Osteocyte (in vitro differentiated cells): ENCODE measurements at places on chromosomes 4 and X. TPM values are rescaled to one million over a fixed set of nuclear protein-coding genes. Genes with fewer than 3 reads are reported as not detected.
A peak's percentile ranks its signal among the peaks of the same experiment; 100 is the strongest.

Gene ZNF711
- total RNA-seq = 8.8 and 8.9 TPM in 2 replicates

Gene TRIM75
- total RNA-seq = not detected in 2 replicates

Gene MID1
- total RNA-seq = 10.2 and 12.7 TPM in 2 replicates

Gene F11
- not detected in 2 replicates for total RNA-seq

Gene HERC3
- 15.4 and 16.0 TPM in 2 replicates for total RNA-seq

Gene ZCCHC12
- total RNA-seq = 0.16 TPM in 1 of 2 replicates, not detected in the other

Gene FAM156A
- total RNA-seq = 23.9 and 27.4 TPM in 2 replicates

Gene CT45A2
- total RNA-seq = not detected in 2 replicates

Gene NIPAL1
- 0.13 and 0.42 TPM in 2 replicates for total RNA-seq

GRCh38 chr4:151753056-151753455 is 7.8 kb downstream of the GATB start:
- DNase-seq = no peak
- H3K27me3 ChIP-seq = no peaks in the 10 kb centered on the region
- H3K4me3 ChIP-seq = no peak overlapping the region
- peaks cover 23% of the 10 kb centered on the region for H3K36me3 ChIP-seq
- no peaks in the 10 kb centered on the region for H3K4me1 ChIP-seq

- peak overlapping the region; percentile 83 for H3K4me3 ChIP-seq
- H3K36me3 ChIP-seq = no peaks in the 10 kb centered on the region
- no peaks in the 10 kb centered on the region for H3K27me3 ChIP-seq
- peak overlapping the region; percentile 93 for H3K27ac ChIP-seq
- DNase-seq = no peak
Observed at GRCh38 chr4:86934147-86934770, 552 bp upstream of the AFF1 start.

DNA sequence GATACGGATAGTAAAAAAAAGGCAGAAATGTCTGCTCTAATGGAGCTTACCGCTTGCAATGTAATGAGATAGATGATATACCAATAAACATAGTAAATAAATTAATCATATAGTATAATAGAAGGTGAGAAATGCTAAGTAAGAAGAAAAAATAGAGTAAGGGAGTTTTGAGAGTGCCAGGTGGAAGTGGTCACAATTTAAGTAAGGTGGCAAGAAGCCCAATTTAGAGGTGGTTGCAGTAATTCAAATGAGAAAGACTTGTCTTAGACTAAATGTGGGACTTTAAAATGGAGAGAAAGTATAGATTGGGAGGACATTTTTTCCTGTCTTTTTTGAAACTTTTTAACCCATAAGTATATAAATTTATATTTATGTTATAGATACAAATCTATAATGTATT is 26.0 kb downstream of the TBC1D19 start:
- no peaks in the 10 kb centered on the region for H3K36me3 ChIP-seq
- H3K4me1 ChIP-seq = peaks cover 5% of the 10 kb centered on the region
- H3K27me3 ChIP-seq = no peaks in the 10 kb centered on the region
- no peak overlapping the region for H3K4me3 ChIP-seq
- H3K27ac ChIP-seq = no peak overlapping the region

DNA sequence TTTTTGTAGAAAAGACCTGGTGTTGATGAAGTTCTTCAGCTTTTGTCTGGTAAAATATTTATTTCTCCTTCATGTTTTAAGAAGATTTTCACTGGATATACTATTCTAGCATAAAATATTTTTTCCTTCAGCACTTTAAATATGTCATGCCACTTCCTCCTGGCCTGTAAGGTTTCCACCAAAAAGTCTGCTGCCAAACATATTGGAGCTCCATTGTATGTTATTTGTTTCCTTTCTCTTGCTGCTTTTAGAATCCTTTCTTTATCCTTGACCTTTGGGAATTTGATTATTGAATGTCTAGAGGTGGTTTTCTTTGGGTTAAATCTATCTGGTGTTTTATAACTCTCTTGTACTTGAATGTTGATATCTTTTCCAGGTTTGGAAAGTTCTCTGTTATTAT is 35.6 kb upstream of the NMU start:
- H3K4me3 ChIP-seq = no peak overlapping the region
- peaks cover 48% of the 10 kb centered on the region for H3K27me3 ChIP-seq
- DNase-seq = no peak
- H3K27ac ChIP-seq = no peak overlapping the region
- H3K36me3 ChIP-seq = no peaks in the 10 kb centered on the region

GRCh38 chr4:60209588-60209987 is 990.5 kb upstream of the ADGRL3 start:
- H3K4me1 ChIP-seq = no peaks in the 10 kb centered on the region
- H3K27me3 ChIP-seq = no peaks in the 10 kb centered on the region
- H3K36me3 ChIP-seq = no peaks in the 10 kb centered on the region
- H3K27ac ChIP-seq = no peak overlapping the region
- no peak for DNase-seq

- no peaks in the 10 kb centered on the region for H3K36me3 ChIP-seq
- no peak for DNase-seq
- no peak overlapping the region for H3K4me3 ChIP-seq
- H3K27ac ChIP-seq = no peak overlapping the region
Observed at GRCh38 chr4:38510201-38510600, 153.8 kb upstream of the KLF3 start.

DNA sequence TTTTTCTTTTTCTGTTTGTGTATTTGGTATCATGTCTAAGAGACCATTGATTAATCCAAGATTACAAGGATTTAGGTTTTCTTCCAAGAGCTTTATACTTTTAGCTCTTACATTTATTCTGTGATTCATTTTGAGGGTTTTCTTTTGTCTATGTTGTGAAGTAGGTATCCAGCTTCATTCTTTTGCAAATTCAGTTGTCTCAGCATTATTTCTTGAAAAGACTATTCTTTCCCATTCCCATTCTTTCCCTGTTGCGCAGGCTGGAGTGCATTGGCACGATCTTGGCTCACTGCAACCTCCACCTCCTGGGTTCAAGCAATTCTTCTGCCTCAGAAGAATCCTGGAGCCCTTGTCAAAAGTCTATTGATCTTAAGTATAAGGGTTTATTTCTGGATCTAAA is 164.9 kb downstream of the NAA11 start:
- no peaks in the 10 kb centered on the region for H3K36me3 ChIP-seq
- H3K4me1 ChIP-seq = no peaks in the 10 kb centered on the region
- no peak overlapping the region for H3K27ac ChIP-seq
- no peak for DNase-seq
- H3K4me3 ChIP-seq = no peak overlapping the region

DNA sequence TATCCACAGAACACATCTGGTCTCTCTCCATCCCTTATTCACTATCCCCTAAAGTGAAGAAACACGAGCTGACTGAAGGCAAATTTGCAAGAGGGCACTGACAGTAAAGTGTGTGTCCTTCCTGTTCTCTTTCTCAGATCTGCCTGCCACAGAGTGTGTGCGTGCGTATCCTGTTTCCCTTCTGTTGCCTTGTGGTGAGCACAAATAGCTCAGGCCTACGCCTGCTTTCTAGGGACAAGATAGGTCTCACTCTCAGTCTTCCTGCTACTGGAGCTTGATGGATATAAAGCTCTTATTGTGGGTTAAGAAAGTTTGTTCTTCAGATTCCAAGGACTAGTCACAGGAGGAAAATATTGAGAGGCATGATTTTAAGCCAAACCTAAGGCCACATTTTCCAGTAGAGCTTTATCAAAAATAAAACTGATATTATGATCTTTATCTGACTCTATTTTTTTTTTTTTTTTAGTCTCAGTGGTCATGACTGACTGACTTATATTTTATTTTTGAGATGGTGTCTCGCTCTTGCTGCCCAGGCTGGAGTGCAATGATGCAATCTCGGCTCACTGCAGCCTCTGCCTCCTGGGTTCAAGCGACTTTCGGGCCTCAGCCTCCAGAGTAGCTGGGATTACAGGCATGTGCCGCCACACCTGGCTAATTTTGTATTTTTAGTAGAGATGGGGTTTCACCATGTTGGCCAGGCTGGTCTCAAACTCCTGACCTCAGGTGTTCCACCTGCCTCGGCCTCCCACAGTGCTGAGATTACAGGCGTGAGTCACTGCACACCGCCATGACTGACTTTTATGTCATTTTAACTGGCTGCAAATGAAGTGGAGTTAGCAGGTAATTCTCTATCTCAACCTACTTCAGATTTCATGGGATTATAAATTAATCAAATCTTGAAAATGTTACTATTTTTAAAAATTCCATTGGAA is 140.3 kb upstream of the SH3RF1 start:
- no peak overlapping the region for H3K4me3 ChIP-seq
- H3K4me1 ChIP-seq = peaks cover 13% of the 10 kb centered on the region
- H3K36me3 ChIP-seq = peaks cover 3% of the 10 kb centered on the region
- H3K27ac ChIP-seq = peak overlapping the region; percentile 43
- H3K27me3 ChIP-seq = no peaks in the 10 kb centered on the region

- no peak overlapping the region for H3K27ac ChIP-seq
- no peaks in the 10 kb centered on the region for H3K4me1 ChIP-seq
- no peak for DNase-seq
- H3K36me3 ChIP-seq = no peaks in the 10 kb centered on the region
Observed at GRCh38 chr4:160969925-160970324, 1193.9 kb downstream of the FSTL5 start.

- H3K4me3 ChIP-seq = no peak overlapping the region
- H3K36me3 ChIP-seq = no peaks in the 10 kb centered on the region
- peak; percentile 40 for DNase-seq
- H3K4me1 ChIP-seq = no peaks in the 10 kb centered on the region
Observed at GRCh38 chrX:44775726-44776125, 68.1 kb upstream of the DUSP21 start.

DNA sequence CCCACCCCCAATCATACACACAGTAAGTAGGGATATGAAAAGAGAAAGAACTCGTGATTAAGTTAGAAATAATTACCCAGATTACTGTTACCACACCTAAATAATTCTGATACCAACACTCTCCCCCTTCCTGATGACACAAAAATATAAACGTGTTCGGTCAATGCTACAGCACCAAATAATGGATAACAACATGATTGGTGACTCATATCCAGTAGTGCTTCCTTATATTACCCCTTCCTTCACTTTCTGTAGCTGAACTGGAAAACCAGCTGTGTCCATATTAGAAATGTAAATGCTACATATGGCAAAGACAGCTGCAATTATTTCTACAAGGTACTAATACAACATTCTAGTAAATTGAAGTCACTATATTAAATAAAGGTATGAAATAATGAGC is 20.8 kb downstream of the EIF4E start:
- peaks cover 41% of the 10 kb centered on the region for H3K4me1 ChIP-seq
- no peak overlapping the region for H3K27ac ChIP-seq
- no peaks in the 10 kb centered on the region for H3K27me3 ChIP-seq
- no peak for DNase-seq
- no peak overlapping the region for H3K4me3 ChIP-seq
- H3K36me3 ChIP-seq = no peaks in the 10 kb centered on the region

DNA sequence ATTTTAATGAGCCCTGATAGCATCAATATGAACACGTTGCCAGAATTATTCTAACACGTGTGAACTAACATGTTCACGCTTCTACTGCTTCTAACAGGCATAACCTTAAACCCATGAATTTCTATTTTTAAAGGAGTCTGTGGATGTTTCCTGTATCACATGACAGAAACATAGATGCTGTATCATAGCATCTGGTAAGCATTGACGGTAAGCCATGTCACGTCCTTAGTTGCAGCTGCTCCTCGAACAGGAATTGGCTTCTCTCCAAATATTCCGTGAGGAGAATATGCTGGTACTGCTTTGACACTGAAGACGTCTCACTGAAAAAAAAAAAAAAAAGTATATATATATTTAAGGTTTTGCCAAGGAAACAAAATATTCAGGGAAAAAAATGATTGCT is 105.1 kb upstream of the MXRA5 start:
- H3K27me3 ChIP-seq = no peaks in the 10 kb centered on the region
- H3K4me3 ChIP-seq = no peak overlapping the region
- H3K27ac ChIP-seq = peak overlapping the region; percentile 93
- peaks cover 2% of the 10 kb centered on the region for H3K36me3 ChIP-seq

- H3K27me3 ChIP-seq = peaks cover 8% of the 10 kb centered on the region
- peak overlapping the region; percentile 10 for H3K27ac ChIP-seq
- H3K36me3 ChIP-seq = no peaks in the 10 kb centered on the region
- H3K4me3 ChIP-seq = peak overlapping the region; percentile 79
- DNase-seq = peak; percentile 84
- H3K4me1 ChIP-seq = peaks cover 25% of the 10 kb centered on the region
Observed at GRCh38 chrX:373641-374471, 12.9 kb downstream of the PPP2R3B start.

GRCh38 chrX:136034668-136035067 is 49.4 kb downstream of the SLC9A6 start:
- H3K27ac ChIP-seq = peak overlapping the region; percentile 7
- no peaks in the 10 kb centered on the region for H3K27me3 ChIP-seq
- H3K4me1 ChIP-seq = peaks cover 50% of the 10 kb centered on the region

DNA sequence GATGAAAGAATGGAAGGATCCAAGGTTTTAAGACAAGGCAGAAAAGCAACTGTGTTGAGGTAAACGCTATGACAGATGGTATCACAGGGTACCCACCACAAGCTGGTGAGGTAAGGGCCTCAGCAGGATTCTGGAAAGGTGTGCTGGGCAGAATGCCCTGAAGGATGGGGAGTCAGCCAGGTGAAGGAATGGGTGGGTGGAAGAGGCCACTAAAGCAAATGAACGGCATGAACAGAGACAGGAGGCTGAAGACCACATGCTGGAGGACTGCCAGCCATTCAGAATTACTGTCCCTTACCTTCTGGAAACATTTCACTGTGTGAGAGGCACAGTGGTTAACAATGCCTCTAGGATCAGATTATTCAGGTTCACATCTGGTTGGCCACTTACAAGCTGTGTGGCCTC is 23.6 kb downstream of the GPRIN3 start:
- peaks cover 17% of the 10 kb centered on the region for H3K27me3 ChIP-seq
- no peak overlapping the region for H3K27ac ChIP-seq
- no peaks in the 10 kb centered on the region for H3K36me3 ChIP-seq
- H3K4me1 ChIP-seq = no peaks in the 10 kb centered on the region

- H3K4me3 ChIP-seq = no peak overlapping the region
- H3K27me3 ChIP-seq = no peaks in the 10 kb centered on the region
- no peak for DNase-seq
- no peak overlapping the region for H3K27ac ChIP-seq
Observed at GRCh38 chrX:30253257-30253656, 6.3 kb downstream of the MAGEB1 start.

DNA sequence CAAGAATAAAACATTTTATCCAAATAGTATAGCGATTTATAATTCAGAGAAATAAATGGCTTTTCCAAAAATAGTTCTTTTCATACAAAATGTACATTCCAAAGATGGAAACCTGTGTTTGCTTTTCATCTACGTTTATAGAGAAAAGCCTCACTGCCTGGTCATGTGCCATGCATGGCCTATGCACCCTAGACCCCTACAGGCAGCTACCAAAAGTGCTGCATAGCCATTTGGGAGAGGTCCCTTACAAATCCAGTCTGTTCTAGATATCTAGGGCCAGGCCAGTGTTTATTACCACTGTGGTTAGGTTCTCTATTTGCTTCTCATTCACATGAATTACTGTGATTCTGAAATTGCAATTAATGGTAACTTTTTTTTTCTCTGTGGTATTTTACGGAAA is 17.2 kb downstream of the HMGB2 start:
- DNase-seq = no peak
- H3K36me3 ChIP-seq = peaks cover 6% of the 10 kb centered on the region
- no peak overlapping the region for H3K4me3 ChIP-seq
- H3K4me1 ChIP-seq = no peaks in the 10 kb centered on the region
